ENCODE measurements at places on chromosomes 6 and 20.
A peak's percentile ranks its signal among the peaks of the same experiment; 100 is the strongest.

DNA sequence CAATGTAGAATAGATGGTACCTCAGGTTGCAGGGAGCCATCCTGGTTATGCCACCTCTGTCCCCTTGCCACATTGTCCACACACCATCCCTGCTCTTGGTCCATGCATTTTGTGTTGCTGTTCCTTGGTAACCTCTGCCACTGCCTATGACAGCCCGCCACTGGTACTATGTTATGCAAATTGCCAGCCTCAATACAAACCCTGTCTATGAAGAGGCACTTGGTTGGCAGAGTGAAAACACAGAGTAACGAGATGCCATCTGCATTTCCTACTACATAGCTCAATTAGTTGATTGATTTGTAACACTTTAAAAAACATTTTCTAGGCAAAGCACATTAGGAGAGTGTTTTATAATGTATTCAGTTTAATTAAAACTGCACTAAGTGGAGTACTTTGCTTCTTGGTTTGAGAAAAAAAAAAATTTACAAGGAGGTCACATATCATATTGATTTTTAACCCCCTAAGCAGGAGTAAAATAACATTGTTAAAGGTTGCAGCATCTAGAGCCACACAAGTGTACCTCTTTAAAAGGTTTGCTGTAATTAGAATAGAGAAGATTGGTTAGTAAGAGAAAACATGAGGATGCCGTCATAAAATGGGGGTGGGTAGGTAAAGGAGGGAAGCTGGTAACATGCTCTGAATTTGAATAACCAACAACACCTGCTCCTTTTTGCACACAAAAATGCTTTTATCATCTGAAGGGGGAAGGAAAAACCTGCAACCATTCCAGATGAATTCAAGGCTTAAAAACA is 817.1 kb downstream of the KIF16B start:
- DNase-seq, result no peak

GRCh38 chr20:58892932-58893224 is 40.4 kb downstream of the GNAS start:
- no peak for DNase-seq

DNA sequence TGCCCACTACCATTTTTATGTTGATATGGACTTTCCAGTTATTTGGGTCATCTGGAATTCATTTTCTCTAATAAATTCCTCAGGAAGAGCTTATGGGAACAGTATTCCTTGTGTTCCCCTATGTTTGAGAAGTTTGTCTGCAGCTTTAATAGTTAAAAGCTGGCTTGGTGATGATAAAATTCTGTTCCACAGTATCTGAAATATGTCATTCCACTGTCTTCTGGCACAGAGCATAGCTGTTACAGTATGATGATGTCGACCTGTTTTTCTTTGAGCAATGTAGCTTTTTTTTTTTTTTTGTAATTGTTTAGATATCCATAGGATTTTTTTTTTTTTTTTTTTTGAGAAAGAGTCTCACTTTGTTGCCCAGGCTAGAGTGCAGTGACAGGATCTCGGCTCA is 43.2 kb downstream of the NCOA3 start:
- DNase-seq, result no peak

DNA sequence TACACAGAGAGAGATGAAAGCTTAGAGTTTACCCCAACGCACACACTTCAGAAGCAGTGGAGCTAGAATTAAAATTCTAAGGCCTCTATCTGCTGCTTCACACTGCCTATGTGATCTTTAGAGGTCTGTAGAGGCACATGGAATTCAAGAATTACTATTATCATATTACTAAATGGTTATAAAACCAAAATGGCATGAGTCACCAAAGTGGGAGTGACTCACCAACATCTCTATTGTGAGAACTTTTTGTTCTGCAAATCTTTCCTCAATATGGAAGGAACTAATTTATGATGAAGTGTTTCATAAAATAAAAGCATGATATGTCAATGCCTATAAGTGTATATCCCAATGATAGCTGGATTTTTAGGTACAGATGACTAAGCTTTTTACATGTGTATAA is 28.5 kb upstream of the TMEM244 start:
- DNase-seq, result no peak

DNA sequence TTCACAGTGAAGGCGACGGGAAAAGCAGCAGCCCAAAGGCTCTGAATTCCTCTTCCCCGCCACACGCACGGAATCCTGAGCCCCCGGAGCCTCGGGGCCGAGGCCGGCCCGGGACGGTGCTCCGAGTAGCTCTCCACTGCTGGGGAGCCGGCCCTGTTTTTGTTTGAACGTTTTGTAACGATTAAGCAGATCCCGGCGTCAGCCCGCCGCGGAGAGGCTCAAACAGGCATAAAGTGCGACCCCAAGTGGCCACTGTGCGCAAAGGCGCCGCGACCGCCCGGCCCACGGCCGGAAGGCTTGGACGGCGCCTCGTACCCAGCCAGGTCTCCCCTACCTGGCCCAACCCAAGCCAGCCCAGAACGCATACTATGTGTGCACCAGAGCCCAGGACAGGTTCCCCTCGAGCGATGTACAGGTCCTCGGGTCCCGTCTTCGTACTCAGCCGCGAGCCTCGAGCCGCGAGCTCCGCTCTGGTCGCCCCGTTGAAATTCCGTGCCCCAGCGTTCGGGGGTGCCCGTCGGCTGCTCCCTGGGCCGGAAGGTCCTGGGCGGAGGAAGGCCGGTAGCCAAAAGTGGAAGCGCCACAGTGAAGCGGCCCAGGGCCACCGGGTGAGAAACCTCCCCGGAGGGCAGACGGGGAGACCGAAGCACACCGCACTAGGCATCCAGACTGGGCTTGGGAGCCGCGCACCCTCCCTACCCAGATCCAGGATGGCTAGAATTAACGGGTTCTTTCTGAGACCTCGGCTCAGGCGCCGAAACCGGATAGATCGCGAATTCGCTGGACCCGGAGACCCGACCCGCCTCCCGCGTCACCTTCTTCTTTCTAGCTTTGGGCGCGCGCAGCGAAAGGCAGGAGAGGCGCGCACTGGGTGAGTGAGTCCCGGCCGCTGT is 1.2 kb upstream of the MAFB start:
- DNase-seq, result peak; percentile 94

DNA sequence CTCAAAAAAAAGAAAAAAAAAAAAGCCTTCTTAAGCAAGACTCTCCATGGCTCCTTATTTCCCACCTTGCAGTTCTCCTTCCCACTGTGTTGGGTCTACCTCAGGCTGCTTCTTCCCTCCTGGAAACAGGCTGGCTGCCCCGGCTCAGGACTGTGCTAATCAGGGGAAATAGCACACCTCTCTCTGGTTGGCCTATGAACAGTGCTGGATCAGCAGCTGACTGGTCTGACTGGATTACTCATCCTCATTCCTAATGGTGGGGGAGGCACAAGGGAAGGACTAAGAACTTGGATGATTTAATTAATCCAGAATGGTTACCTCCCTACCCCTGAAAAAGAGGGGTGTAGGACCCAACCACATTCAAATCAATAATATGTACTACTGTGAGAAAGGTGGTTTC is 3.9 kb upstream of the SRSF3 start:
- DNase-seq, result no peak

- peak; percentile 85 for DNase-seq
Measured at GRCh38 chr6:35024551-35025054, 116.5 kb downstream of the TCP11 start.

DNA sequence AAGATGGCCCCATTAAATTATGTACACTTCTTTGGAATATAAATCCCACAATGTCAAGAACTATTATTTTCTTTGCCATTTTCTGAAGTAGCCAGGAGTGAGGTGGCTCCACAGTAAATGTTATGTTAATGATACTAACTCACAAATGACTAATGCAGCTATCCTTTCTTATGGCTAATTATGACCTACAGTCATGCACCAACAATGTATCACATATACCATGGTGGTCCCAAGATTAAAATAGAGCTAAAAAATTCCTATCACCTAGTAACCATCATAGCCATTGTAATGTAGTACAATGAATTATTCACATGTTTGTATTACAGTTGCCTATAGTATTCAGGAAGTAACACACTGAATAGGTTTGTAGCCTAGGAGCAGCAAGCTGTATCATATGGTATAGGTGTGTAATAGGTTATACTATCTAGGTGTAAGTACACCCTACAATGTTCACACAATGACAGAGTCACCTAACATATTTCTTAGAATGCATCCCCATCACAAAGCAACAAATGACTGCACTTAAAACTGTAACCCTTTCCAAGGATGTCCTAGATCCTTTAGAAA is 15.3 kb downstream of the ECHDC1 start:
- DNase-seq, result no peak

- no peak for DNase-seq
Measured at GRCh38 chr6:125375013-125375412, 73.2 kb upstream of the HDDC2 start.

- no peak for DNase-seq
Measured at GRCh38 chr6:684831-685636, 7.9 kb downstream of the EXOC2 start.

- peak; percentile 95 for DNase-seq
Measured at GRCh38 chr6:150068720-150069648, at the start of gene ULBP3. Gene ULBP3, minus strand, starts transcription at chr6:150069121. Its CDS starts 55 bp downstream, at chr6:150069066.

DNA sequence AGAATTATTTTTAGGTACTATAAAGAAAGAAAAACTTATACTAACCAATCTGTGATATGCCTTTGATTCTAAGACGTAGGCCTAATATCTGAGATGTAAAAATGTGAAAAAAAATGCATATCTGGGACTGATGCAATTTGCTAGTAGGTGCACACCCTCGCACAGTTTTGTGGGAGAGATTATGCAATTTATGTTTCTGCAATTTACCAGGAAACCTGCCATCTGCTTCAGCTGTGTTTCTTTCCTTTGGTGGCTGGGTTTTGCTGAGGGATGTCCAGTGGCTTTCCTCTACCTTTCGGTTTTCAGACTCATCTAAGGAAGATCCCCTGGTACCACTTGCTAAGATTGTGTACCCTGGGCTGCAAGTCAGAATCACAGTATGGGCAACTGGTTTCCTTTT is 186.9 kb downstream of the ZFP64 start:
- DNase-seq, result no peak

GRCh38 chr6:56742122-56742791 is 99.6 kb upstream of the DST start:
- no peak for DNase-seq

- peak; percentile 9 for DNase-seq
Measured at GRCh38 chr20:61263084-61263695, 11.1 kb downstream of the CDH4 start.

DNA sequence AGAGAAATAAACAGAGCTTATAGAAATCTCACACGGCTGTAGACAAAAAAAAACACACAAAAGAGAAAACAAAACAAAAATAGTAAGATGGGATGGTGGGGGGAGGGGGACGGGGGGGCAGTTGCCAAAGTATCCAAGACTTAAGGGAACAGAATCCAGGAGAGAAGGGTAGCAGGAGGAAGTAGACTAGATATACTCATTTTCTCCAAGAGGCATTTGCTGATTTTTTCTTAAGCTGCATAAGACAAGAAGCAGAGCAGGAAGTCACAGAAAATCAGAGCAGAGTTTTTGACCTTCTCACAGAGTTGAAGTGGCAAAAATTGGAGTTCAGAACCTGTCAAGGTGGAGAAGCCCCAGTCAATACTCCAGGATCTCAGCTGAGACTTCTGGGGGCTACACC is 237.7 kb downstream of the HIVEP2 start:
- no peak for DNase-seq

DNA sequence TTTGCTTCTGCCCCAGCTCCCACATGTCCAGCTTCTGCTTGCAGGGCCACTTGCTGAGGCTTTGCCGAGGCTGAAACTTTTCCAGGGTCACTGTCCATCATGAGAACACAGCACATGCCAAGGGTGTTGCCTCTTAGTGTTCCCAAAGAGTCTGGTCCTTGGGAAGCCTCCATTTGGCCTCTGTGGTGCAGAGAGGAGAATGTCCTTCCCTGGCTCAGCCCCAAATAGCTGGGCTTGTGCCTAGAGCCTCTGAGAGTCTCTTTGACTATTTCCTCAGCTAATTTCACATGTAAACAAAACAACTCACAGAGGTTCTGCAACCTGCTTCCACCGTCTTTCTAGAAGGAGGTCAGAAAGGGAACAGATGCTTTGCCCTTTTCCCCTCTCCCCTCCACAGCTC is 40.4 kb upstream of the RAB23 start:
- peak; percentile 28 for DNase-seq

- DNase-seq, result no peak
Measured at GRCh38 chr6:5909721-5910120, 97.0 kb downstream of the NRN1 start.

GRCh38 chr6:103122766-103123601 is 1729.5 kb downstream of the GRIK2 start:
- peak; percentile 75 for DNase-seq

DNA sequence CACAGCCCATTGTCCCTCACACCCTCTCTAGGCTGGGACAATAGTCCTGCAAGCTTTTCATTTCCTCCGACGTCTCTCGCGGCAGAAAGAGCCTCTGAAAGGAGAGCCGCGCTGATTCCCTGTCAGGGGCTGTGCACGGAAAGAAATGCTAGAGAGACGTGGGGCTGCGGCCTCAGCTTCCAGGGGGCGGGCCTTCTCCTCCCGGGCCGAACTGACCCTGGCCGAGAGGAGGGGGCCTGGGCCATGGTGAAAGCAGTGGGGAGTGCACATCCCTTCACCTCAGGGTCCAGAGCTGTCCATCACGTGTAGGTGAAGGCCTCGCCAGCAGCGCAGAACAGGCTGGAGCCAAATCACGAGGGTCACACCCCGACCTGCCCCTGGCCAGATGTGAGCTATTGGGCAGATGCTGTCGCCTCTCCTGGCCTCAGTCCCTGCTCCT is 220.4 kb downstream of the TAF4 start:
- DNase-seq, result no peak

DNA sequence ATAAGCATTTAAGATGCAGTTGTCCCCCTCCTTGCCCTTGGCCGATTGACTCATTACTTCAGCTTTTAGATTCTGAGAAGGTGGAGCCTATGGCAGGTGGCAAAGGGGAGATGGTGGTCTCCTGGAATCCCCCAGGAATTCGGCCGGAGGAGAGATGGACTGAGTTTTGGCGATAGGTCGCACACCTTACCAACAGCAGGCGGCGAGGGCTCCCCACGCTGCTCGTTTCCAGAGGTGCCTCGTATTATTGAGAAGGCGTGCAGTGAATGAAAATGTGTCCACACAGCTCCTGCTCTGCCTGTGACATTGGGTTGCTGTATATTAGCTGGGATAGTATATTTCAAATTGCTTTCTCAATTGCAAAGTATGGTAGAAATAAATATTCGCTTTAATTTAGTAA is 224.5 kb downstream of the ARID1B start:
- DNase-seq, result no peak

DNA sequence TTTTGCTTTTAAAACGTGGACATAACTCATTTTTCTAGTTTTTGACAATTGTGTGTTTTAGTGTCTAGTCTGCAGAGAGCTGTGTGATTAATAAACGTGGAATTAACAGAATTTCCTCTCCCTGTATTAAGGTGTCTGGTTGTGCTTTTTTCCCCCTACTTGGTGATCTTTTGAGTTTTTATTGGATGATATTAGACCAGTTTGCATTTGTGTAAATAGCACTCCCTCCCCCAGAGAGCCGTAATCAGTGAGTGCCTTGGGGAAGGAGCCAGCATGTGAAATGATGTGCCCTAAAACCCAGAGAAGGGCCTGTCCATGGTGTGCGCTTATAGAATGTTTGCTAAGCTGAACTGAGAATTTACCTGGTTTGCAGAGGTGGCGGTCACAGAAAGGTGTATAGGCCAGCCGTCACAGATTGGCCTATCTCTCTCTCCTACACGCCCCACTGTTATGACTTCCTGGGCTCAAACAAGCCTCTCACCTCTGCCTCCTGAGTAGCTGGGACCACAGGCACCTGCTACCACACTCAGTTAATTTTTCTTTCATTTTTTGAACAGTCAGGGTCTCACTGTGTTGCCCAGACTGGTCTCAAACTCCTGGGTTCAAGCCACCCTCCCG is 42.4 kb downstream of the ALDH5A1 start:
- no peak for DNase-seq
